Stimulated activated CD4-positive, alpha-beta T cell treated with anti-CD3 and anti-CD28 coated beads, Interleukin-1b, Interleukin-23, amount 100 ng/mL, for 1 hour (primary cell): ENCODE measurements at places on chromosomes 1 and 21.

GRCh38 chr21:32411350-32412161 is 950 bp upstream of the EVA1C start:
- DNase-seq: no peak

DNA sequence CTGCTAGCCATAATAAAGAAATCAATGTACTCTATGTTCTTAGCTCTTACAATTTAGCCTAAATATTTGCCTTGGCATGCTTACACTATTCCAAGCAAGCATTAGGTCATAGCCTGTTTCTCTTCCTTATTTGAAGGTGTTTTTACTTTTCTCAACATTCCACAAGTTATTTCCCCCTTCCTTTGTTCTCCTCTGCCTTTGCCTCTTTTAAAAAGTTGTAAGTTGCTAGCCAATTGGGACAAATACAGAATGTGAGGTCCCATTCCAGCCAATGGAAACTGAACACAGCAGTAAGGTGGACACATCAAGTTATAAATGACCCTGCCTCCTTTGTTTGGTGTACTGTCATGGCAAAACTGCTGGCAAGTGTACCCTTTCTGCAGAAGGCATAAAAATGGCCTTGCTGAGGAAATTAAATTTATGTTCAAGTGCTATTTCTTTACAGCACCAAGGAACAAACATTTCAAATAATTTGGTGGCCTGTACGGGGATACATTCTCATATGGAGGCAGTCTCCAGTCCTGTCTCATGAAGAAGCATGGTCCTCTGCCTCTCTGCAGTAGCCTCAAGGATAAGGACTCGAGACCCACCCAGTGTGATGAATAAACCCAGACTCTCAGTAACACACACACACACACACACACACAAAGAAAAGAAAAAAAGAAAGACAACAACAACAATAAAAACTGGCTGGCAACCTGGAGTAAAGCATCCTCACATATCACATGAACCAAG is 28.8 kb upstream of the FMO1 start:
- no peak for DNase-seq

DNA sequence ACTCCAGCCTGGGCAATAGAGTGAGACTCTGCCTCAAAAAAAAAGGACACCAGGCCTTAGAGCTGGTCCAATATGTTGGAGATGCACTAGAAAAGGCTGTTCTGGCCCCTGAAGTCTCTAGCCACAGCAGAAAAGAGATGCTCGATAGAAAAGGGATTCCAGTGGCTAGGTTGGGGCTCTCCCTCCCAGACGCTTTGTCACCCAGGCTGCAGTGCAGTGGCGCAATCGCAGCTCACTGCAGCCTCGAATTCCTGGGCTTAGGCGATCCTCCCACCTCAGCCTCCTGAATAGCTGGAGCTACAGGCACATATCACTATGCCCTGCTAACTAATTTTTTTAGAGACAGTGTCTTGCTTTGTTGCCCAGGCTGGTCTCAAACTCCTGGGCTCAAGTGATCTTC is 18.2 kb downstream of the PDZK1 start:
- no peak for DNase-seq

- DNase-seq: no peak
Observed at GRCh38 chr1:26542771-26543451, 13.3 kb downstream of the RPS6KA1 start.

DNA sequence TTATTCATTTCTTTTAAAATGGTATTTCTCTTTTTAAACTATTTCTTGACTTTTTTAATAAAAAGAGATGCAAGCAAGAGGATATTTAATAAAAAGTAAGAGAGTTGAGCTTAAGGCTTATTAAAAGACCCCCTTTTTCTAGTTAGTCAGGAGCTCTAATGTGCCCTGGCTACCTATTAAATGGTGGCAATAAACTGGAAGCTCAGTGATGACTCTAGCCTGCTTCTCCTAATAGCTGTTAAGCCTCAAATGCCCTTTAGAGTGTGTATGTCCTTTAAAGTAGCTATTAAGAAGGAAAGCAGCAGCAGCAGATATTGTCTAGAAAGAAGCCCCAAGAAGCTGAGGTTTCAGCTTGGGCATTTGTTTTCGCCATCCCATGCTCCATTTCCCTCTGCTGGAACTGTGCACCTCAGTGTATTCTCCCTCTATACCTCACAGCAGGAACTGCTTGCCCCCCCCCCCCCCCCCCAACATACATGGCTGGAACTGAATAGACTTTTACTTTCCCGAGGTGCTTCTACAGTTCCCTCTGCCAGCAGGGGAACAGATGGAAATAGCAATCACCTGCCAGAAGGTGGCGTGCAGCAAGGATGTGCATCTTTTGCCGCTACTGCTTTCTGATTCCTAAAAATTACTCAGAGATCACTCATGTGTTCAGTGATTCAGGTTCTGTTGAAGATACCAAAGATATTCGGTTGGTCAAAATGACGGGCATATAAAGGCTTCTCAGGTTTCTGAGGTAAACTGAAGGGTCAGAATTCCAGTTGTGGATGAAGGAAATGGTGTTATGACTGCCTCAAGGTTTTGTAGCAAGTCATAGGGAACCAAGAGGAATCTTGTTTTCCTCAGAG is 2.5 kb downstream of the RGS4 start:
- peak; percentile 4 for DNase-seq

DNA sequence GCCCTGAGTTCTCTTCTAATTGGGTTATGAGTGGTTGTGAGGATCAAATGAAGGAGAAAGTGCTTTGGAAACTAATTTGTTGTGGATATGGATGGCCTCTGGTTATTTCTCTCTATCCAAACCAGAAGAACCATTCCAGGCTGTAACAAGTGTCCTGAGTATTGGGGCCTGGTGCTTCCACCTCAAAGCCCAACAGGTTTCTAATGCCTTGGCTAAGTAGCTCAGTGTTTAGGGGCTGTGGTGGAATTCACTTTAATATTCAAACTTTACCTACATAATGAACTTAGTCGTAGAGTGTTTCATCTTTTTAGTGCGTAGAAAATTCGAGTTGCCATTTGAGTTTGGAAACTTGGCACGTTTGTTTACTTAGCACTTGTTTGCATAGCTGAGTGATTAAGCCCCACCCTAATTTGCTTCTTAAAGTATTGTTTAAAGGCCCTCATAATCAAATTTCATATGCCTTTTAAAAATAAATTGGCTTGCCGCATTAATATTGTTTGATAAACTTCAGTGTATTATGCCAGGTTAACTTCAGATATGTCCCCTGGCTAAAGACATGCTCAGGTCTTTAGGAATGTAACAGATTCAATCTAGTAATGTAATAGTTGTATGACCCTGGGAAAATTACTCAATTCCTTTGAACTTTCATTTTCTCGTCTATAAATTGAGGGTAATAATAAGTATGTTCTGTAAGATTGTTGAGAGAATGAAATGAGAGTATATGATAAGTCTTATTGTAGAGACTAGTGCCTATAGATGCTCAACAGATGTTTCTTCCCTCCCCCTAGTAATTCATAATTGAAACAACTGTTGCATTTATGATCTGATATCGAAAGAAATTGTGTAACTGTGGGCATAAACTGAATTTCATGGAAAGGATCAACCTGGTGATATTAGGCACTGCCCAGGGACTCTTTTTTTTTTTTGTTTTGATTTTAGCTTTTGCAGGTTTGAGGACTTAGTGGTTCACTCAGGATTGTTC is 1.6 kb downstream of the AGO4 start:
- no peak for DNase-seq

DNA sequence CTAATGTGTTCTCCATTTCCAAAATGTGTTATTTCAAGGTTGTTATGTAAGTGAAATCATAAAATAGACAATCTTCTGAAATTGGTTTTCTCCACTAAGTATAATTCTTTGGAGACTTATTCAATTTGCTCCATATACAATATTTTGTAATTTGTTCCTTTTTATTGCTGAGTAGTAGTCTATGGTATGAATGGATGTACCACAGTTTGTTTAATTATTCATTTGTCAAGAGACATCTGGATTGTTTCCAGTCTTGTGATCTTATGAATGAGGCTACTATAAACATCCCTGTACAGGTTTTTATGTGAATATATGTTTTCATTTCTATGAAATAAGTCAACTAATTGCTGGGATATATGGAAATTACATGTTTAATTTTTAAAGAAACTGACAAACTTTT is 652.6 kb upstream of the PLXNA2 start:
- DNase-seq: no peak

GRCh38 chr1:238153253-238153652 is 262.5 kb upstream of the ZP4 start:
- DNase-seq: no peak

DNA sequence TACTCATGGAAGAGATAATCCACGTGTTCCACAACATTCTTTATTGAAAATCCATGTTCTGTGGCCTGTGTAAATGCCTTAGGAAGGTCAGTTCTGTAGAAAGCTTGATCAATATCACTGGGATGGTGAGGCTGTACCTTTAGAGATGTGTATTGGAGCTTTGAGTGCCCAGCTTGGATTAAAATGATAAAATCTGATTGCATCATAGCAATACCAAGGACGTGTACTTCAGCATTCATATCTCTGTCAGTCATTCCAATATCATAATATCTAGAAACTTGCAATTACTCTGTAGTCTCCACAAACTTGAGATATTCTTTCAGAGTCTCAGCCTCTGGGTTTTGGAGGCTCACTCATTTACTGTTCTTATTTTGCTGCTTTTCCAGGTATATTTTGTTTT is 31.6 kb downstream of the IFI44 start:
- no peak for DNase-seq
